ENCODE measurements at places on chromosomes 5 and 9. TPM values are rescaled to one million over a fixed set of nuclear protein-coding genes. Genes with fewer than 3 reads are reported as not detected.

The PCDHGB7 gene
- total RNA-seq: 3.8 TPM

The PRR16 gene
- 1.1 TPM for total RNA-seq

The BAAT gene
- under 0.01 TPM for total RNA-seq

The PCDHB12 gene
- total RNA-seq: not detected

The AGXT2 gene
- not detected for total RNA-seq

The GABRA1 gene
- not detected for total RNA-seq

The PGM5 gene
- total RNA-seq: 1.4 TPM
